ENCODE measurements at places on chromosomes 3 and 15.

GRCh38 chr15:75655931-75656330, 8.2 kb downstream of the SNX33 start:
- no peak for DNase-seq

- DNase-seq = no peak
Observed at GRCh38 chr3:82165266-82165665, 403.8 kb upstream of the GBE1 start.

DNA sequence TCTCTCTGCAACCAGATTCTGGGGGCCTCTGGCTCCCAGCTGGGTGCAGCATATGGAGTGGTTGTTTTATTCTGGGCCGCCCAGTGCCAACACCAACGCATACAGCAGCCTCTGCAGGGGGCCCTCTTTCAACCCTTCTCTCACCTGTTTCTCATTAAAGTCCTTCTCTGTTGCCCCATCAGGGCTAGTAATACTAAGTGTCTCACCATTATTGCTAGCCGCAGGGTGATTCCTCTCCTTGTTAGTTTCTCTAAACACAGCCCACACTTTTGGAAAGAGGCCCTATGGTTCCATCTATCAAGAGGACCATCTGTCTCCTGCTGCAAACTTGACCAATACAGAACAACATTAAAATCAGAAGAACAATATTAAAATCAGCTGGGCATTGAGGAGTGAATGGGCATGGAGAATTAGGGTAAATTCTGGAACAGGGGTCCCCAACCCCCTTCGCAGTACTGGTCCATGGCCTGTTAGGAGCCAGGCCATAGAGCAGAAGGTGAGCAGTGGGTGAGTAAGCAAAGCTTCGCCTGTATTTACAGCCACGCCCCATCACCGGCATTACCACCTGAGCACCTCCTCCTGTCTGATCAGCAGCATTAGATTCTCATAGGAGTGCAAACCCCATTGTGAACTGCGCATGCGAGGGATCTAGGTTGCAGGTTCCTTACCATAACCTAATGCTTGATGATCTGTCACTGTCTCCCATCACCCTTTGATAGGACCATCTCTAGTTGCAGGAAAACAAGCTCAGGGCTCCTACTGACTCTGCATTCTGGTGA, 36.5 kb downstream of the ALS2CL start:
- DNase-seq = no peak

DNA sequence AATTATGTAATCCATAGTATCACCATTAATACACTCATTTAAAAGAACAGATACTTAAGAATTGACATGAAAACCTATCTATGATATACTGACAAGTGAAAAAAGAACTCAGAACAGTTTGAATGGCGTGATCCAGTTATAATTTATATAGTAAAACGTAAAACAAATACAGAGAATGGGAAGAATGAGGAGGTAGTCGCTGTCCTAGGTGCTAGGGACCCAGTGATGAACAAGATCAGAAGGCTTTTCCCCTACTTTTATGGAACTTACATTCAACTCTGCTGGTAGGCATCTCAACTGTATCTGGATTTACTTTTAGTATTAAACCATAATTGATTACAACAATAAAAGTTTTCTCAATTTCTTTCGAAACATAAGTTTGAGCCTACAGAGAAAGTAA, 31.8 kb downstream of the GSK3B start:
- no peak for DNase-seq

- DNase-seq = no peak
Observed at GRCh38 chr3:123338620-123339061, 110.2 kb downstream of the ADCY5 start.

GRCh38 chr3:27615555-27615954, 106.6 kb downstream of the EOMES start:
- no peak for DNase-seq

- no peak for DNase-seq
Observed at GRCh38 chr3:150744041-150744918, 18.7 kb downstream of the SIAH2 start.

- DNase-seq = no peak
Observed at GRCh38 chr3:11220230-11220629, 52.0 kb upstream of the ATG7 start.

DNA sequence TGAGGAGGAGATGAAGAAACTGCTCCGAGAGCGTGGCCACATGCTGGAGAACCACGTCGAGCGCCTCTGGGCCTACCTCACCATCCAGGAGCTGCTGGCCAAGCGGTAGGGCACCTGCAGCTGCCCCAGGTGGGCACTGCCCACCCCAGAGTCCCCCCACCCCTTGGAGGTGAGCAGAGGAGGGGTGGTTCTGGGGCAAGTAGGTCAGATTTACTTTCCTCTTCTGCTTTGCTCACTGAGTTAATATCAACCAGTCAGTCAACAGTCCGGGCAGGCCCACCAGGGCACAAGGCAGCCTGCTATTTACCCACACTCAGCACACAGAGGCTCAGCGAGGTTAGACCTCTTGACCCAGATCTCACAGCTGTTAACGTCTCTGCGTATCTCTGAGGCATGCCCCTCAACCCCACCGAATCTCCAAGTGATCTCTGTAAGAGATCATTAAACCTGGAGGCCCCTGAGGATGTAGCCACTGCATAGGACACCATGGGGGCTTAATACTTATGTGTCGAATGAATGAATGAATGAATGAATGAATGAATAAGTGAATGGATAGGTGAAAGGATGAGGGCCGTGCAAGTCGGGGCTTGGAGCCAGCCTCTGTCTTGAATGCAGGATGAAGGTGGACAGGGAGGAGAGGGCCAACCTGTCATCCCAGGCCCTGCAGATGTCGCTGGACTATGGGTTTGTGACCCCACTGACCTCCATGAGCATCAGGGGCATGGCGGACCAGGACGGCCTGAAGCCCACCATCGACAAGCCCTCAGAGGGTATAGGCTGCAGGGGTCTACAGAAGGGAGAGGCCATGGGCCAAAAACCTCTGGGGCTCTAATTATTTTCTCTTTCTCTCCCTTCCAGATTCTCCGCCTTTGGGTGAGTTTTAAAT, 8.0 kb upstream of the ITIH3 start:
- no peak for DNase-seq

GRCh38 chr3:177725165-177725564, 527.9 kb upstream of the TBL1XR1 start:
- no peak for DNase-seq

DNA sequence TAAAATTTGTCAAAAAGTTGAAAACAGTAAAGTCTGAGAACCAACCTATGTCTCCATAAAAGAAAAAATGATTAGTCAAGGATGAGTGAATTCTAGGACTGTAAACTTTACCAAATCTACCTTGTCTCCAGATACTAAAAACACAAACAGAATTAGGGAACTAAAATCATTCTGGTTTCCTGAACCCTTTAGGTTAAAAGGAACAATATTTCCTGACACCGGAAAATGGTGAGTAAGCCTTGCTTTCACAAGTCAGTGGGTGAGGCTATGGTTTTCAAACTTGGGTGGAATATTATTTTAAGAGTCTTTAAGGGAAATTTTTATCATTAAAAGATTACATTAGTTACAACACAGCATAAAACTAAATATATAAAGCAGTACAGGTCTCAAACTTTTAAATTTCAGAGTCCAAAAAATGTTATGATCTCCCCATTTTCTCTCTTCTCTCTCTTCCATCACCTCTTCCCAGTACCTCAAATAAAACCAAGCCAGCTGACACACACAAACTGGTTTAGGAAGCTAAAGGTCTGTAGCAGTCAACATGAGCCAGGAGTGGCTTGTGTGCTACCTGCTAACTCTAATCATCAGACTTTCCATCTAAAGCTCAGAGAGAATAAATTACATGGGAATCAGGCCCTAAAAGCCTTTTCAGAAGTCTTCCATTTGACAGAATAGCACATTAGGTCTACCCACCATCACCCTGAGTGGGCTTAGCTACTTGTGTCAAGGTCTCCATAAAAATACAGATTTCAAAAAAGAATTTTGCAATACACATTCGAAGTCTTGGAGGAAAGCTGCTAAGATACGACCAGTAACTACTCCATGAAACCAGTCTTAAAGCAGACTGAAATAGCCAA, 2.2 kb downstream of the SLC12A6 start:
- no peak for DNase-seq

DNA sequence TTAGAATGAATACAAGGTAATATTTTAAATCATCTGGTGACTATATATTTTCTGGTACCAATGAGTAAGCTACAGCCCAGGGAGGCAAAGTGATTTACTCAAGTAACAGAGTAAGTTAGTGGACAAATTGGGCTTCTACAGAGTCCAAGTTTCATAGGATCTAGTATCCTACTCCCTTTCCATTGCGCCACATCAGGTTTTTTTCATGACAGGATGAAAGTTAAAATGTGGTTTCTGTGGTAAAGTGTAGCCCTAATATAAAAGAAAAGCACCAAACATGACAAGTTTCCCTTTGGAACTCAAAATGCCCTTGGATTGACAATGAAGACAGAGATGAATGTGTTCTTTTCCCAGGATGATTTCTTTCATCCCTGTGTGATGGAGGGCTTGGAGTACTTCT, 350.8 kb upstream of the ZNF385D start:
- no peak for DNase-seq

GRCh38 chr15:77596821-77597803, 35.6 kb downstream of the LINGO1 start:
- no peak for DNase-seq

DNA sequence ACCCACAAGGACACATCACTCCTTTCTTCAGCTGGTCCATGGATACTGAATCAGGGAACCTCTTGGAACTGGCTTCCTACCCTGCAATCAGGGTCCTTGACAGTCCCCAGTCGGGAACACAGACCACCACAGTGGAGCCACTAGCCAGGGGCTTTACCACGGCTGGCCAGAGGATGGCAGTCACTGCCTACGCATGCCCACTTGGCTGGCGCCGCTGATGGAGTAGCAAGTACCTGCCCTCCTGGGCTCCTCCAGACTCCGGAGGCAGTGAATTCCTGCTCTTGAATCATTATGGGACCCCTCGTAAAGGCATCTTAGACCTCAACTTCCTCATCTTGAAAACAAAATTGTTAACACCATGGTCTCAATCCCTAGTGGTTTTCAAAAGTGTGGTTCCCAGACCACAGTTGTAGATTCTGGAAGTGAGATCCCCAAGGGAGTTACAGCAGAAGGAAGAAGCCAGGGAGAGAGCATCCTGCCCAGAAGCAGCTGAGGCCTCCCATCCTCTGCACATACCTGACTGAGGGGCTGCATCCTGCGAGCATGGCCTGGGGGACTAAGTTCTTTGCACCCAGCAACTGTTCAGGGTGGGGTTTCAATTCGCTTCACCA, 9.1 kb upstream of the SKIC8 start:
- peak; percentile 14 for DNase-seq

GRCh38 chr3:195869413-195870001, 38.8 kb downstream of the TNK2 start:
- no peak for DNase-seq

DNA sequence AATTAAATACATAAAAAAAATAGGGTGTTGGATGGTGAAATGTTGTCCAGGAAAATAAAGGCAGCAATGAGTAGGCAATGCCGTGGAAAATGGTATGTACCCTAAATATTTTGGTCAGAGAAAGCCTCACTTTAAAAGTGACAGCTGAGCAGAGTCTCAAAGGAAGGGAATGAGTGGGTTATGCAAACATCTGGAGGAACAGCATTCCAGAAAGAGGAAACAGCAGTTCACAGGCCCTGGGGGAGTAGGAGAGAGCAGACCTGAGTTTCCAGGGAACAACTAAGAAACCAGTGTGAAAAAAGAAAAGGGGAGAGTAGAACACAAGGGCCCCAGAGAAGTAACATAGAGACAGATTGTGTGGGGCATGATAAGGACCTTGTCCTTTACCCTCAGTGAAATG, 230.0 kb upstream of the CNTN3 start:
- DNase-seq = no peak

DNA sequence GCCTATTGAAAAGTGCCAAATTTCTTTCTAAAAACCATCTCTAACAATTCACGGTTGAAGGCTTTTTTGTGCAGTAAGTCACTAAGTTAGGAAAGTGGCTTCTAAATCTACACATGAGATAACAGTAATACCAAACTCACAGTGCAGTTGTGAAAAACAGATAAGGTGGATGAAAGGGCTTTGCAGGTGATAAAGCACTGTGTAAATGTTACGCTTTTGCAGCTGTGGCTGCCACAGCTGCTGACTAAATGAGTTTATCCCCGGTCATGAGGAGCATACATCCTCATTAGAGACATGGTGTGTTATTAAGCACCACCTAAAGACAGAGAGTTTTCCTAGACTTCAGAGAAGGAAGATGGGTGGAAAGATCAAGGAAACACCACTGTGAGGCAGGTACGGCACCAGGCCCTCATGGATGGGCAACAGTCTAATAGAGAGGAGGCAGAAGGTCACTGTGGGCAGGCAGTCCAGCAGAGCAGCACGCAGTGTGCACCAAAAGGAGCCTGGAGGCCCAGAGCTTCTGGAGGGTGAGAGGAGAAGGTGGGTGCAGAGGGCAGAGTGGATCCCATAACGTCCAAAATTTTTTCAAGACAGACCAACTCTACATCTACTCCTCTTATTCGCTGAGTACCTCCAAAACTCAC, 68.5 kb downstream of the FMN1 start:
- DNase-seq = no peak

DNA sequence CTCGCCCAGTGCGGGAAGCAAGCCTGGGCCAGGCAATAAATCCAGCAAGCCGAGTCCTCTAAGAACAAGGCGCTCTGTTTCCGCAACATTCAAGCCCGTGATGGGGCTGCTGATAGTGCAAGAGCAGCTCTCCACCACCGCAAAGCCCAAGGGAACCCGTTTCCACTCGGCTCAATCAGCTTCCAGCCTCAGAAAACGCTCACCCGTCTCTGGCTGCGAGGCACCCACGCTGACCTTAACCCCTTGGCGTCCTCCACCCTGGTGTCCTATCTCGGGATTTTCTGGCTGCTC, 17.8 kb downstream of the SPATA12 start:
- no peak for DNase-seq

DNA sequence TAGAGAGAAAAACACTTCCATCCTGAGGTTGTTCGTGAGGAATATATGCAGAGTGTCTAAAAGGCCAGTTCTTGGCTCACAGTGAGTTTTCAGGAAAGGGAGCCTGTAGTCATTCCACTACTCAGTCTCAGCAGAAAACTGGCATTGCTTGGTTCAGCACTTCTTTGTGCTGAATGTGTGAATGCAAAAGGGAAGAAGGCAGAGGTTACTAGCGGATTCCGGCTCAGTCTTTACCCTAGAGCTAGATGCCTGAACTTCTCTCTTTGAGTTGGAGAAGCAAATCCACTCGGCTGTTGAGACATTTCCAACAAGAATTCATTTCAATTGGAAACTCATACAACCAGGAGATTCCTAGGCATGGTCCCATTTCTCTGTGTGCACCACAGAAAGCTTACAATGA, 23.1 kb upstream of the FRMD4B start:
- DNase-seq = no peak

DNA sequence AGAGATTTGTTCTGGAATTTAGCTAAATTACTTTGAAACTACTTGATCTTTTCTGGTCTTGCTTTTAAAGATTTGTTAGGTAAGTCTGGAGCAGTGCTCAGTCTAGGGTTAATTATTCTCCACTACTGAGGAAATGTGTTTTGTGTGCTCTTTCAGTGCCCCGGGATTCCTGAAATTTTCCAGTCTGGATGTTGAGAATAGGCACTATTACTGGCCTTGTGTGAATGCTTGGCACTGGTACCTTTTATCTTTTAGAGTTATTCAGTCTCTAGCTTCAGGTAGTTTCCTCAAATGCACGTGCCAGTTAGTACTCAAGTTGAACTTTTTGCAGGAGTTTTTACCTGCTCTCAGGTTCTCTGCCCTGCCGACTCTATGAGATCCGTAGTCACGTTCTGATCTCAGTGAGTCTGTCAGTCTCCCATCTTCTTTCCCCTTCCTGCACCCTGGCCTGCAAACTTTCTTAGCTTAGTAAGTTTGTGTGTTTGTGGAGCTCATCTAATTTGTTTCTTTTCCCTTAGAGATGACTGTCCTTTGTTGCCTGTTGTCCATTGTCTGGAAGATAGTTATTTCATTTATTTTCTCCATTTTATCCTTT, 39.5 kb downstream of the TCF12 start:
- no peak for DNase-seq
